ENCODE measurements at places on chromosomes 4 and X.

DNA sequence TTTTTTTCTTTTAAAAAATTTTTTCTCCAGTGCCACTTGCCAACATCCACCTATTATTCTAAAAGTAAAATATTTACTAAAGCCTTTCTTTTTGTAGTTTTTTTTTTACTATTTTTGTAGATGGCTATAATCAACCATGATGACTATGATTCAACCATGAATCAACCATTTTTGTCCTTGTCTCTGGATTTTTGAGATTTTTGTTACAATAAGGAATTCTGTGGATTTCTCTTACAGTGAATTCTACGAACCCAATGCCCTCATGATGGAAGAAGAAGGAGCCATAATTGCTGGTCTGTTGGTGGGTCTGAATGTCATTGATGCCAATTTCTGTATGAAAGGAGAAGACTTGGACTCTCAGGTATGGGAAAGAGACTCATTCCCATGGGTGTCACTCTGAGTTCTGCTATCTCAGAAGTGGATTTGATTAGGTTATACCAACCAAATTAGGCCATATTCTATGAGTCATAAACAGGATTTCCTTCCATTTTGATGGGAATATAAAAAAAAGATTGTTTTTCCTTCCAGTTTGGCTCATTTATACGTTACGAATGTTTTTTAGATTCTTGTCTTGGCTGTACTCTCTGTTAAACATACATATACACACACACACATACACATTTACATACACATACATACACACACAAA lies 46.7 kb downstream of the RUFY3 start:
- no peak for DNase-seq

DNA sequence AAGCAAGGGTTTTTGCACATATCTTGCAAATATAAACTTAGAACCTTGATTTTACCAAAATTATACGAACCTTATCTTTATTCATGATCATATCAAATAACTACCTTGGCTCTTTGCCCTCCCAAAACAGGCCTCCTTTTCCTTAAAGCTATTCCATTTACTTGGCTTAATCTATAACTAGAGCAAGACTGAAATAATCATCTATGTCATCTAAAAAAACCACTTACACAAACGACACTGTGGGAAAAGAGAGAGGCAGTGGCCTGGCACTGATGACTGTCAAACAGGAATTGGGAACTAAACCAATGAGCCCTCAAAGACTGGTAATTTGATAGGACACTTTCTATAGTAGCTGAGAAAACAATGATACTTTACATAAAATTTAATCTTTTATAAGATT lies 11.7 kb upstream of the PTPN13 start:
- DNase-seq: no peak

DNA sequence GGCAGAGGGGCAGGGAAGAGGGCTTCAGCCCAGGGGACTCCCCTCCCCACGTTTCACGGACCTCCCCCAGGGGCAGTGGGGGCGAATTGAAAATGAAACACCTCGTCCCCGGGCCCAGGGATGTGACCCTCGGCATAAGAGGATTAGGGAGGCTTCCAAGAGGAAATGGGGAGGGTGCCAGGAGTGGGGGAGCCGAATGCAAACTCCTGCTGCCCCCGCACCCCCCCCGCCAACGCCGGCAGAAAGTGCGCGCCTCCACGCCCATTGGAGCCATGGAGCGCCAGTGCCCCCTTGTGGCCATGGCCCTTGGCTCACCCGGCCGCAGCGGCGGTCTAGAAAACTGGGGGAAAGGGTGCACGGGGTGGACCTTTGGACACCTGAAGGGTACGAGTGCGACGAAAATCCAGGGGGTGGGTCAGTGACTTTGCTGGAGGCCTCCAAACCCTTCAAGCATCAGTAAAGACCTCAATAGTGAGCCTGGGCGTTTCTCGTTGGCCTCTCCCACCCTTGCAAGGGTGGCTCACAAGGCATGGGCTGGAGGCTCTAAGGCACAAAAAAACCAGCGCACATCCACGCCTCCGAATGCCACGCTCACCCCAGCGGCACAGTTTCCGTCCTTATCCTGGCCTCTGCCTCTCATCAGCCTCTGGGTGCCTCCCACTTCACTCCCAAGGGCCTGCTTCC lies 120.8 kb upstream of the PJA1 start:
- peak; percentile 79 for DNase-seq

- no peak for DNase-seq
These were observed 26.9 kb downstream of the ARSJ start for GRCh38 chr4:113952452-113953029.

- no peak for DNase-seq
These were observed 81.4 kb downstream of the CEP44 start for GRCh38 chr4:174365018-174365587.

GRCh38 chrX:86946569-86946968 lies 571.0 kb upstream of the KLHL4 start:
- DNase-seq: no peak

DNA sequence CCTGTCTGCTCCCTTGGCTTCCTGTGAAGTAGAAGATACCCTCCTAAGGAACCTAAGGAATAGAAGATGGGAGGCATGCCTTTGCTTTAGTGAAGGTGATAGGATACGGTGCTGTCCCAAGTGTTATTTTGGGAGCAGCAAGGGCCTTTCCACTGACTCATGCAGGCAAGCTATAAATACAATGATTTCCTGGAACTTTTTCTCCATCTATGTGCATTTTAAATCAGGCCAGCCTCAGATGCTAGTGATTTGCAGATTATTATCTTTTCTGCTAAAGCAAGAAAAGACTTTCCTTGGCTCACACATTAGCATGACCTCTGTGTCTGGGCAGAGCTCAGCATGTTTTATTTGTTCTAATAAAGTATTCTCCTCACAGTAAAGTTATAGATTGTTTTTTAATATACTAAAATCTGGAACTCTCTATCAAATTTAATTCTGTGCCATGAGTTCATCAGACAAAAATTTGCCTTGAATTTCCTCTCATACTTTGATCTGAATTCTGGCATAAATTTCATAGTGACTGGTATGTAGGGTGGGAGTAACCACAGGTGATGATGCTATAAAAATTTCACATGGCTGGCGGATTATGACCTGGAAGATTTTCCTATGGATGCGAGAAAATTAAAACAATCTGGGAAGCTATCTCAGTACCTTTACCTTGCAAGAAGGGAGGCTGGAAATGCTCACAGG lies 131.7 kb downstream of the REPS2 start:
- DNase-seq: no peak

DNA sequence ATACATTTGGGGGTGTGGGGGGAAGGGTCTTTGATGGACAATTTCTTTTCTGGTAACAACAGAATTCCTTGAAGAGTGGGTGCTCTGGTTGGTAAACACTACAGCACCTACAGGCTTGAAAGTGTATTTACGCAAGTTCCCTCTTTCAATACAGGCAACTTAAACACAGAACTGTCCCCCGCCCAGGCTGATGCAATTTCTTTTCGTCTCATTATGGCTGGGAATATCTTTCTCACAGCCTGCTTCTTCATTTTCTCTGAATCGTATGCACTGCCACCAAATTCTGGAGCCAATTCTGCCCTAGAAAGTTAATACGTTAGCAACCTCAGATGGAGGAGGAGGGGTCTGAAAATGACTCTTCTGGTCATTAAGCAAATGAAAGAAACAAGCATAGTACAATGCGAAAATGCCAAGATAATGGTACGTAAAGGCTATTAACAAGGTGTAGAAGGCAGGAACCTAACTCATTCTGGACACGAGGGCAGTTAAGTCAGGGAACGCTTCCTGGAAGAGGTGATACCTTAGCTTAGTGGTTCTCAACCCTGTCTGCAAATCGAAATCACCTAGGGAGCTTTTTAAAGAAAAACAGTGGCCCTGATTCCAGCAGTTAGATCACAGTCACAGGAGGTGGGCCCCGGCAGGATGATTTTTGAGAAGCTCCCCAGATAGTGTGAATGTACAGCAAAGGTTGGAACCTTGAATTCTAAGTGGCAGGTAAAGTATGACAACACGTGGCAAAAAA lies 1.0 kb downstream of the AGA start:
- DNase-seq: peak; percentile 8

DNA sequence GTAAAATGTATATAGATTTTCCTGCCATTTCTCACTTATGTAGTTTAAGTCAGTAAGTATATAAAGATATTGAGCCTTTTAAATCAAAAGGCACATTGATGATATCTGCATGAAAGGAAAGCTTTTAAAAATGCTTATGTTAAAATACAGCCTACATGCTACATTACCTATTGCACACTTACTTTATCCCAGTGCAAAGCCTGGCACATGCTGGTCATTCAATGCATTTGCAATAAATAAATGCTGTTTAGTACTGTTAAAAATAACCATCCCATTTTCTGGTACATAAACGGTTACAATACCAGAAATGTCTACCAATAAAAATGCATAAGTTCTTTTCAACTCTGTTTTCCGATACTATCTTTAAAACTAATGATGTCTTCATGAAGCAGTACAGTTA lies 22.1 kb upstream of the SPATA4 start:
- no peak for DNase-seq

DNA sequence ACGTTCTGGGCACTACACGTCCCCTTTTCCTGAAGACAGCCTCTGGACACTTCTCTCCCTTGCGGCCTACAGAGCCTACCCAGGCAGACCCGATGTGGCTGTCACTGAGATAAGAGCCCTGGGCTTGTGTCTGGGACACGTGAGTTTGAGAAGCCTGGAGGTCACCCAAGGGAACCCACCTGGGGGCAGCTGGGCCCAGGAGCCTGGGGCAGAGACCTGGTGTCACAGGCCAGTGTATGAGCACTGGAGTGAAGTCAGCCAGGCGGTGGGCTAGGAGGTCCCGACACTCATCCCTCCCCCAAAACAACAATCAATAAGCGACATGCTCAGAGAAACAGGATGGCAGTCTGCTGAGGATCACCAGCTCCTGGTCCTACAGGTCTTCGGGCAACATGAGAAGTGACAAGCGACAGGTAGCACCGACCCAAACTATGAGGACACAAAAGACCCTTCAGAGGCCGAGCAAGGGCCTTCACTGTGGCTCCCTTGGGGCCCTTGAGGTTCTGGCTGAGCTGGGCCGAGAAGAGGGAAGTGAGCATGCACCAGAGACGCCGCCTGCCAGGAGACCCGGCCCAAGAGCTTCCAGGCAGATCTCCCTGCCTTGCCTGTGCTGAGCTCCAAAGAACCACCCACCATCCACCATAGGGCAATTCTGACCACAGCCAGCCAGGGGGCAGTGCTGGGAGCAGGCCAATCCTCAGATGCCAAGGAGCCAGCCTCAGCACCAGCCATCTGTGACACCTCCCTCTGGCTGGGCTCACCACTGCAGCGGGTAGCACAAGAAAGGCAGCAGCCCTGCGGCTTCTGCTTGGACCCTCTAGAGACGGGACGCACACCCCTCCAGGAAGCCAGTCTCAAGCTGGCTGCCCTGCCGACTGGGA lies 11.0 kb upstream of the DUSP9 start:
- DNase-seq: no peak

DNA sequence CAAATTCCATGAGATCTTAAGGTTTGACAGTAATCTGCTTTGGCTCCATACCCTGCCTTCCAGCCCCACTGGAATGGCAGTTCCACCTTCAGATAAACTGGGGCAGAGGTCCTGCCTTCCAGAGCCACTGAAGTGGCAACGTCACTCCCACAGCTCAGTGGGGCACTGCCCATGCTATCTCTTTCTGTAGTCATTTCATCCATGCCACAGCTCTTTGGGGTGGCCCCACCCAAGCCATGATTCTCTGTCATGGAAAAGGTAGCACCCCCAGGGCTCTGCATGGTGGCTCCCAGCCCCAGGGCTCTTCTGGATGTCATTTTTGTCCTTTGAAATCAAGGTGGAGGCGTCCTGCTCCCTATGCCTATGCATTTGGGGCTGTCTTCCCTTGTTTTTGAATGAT lies 596.5 kb downstream of the SPOCK3 start:
- DNase-seq: no peak

DNA sequence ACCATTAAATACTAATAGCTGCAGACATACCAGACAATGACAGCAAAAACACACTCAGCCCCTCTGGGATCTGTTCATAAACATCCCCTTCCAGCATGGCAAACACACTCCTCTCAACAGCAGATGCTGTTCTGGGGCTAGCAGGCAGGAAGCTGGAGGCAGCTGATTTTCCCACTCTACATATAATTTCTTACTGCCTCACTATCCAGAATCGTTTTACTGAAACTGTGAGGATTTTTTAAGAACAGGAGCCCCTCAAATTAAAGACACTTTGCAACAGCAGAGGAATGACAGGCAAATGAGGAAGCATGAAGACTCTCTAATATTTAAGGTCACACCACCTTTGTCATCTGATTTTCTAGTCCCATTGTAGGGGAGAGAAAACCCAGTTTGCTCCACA lies 2.2 kb downstream of the MAPK10 start:
- DNase-seq: no peak

GRCh38 chrX:69163936-69164741 lies 1.1 kb downstream of the PJA1 start:
- DNase-seq: peak; percentile 39
